ENCODE measurements at places on chromosomes 12 and 14.

DNA sequence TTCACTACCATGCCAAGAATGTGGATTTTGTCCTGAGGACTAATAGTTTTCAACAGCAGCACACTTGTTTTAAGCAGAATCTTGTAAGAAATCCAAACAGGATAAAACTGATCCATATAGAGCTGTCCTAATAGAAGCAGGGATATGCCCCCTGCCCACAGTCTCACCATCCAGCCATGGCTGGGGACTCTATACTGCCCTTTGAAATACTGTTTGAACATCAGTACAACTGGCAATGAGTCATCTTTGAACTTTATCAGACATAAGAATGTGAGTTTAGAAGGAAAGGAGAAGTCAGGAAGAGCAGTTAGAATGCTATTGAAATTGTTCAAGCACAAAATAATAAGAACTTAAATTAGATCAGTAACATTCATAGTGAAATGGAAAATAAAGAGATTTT lies 3.8 kb upstream of the C12orf42 start:
- DNase-seq: no peak

- no peak for DNase-seq
Measured at GRCh38 chr12:131390412-131391334, 320.2 kb upstream of the SFSWAP start.

DNA sequence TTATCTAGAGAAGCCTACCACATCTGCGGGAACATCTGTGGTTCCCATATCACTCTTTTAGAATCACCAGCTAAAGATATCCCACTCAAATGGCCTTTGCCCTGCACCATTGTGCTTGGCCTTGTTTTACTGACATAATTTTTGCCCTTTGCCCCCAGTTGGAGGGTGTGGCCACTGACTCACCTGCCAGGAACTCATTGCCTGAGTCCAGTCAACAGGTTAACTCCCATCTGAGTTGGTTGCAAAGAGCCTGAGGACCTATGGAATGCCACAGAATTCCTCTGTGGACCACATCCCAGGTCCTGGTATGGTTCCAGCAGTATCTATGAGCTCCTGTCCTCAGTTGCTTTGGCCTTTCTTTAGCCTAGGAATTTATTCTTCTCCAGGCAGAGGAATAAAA lies 55.7 kb upstream of the PTGR2 start:
- no peak for DNase-seq

DNA sequence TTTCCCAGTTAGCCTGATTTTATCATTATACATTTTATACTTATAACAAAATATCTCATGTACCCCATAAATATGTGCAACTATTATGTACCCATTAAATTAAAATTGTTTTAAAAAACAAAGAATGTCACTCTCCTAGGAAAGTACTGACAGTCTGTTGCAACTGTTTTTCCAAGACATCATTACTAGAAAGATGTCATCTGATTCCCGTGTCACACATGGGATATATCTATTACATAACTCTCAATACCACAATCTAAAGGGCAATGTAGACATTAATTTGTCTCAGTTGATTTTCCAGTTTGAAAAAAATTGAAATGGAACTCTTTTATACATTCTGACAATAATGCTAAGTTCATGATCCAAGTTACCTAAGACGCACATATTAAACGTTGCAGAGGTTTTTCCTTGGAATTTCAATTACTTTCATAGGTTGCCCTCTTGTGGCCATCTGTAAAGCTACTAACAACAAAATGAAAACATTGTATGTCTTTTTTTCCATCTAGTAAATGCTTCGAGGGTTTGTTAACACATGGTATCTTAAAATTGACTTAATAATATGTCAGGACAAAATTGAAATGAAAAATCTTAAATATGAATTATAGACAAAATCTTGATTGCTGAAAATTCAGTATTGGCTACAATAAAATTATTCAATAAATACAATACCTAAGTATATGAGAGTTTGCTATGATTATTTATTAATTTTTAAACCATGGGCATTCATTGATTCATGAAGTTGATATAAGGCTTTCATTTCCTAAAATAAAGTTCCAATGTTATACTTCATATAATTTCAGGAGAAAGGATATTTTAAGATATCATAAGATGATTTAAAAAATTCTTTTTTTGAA lies 131.6 kb downstream of the PPFIA2 start:
- no peak for DNase-seq

- no peak for DNase-seq
Measured at GRCh38 chr14:68079941-68080697, 260.5 kb downstream of the RAD51B start.

- no peak for DNase-seq
Measured at GRCh38 chr14:59116984-59117415, 71.5 kb upstream of the DAAM1 start.

GRCh38 chr14:100402631-100403030 lies 79.5 kb downstream of the SLC25A47 start:
- DNase-seq: no peak

DNA sequence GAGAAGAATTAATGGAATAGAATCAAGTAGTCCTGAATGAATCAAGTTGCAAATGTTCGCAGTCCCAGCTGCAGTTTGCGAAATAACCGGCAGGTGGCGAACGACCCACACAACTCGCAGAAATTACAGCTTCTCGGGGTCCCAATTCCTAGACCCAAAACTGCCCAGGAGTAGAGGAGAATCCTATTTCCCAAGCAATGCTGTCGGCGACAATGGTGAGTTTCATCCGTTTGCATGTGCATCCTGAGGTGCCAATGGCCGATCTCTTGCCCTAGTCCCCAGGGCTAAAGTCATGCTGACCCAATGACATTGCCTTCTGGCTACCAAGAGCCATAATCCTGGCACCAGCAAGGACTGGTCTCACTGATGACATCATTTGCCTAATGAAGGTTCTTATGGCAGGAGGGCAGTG lies 8.5 kb upstream of the ASCL1 start:
- no peak for DNase-seq

DNA sequence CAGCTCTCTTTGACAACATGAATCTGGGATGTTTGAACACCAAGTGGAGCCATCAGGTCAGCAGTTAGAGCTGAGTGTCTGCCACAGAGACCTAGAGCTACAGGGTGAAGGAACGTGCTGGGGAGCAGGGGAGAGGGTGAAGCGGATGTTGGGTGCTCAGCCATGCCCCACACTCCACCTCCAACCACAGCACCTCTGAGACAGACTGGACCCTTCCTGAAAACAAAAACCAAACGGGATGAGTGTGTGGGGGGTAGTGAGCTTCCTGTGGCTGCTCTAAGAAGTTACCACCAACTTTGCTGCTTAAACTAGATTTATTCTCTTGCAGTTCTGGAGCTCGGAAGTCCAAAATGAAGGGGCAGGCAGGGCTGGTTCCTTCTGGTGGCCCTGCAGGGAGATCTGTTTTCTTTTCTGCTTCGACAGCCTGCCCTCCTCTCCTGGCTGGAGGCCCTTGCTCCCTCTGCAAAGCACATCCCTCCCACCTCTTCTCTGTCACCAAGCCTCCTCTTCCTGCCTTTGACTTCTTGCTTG lies 5.6 kb upstream of the GOLGA3 start:
- DNase-seq: no peak

GRCh38 chr14:72652179-72652578 lies 241.7 kb downstream of the DPF3 start:
- DNase-seq: no peak

DNA sequence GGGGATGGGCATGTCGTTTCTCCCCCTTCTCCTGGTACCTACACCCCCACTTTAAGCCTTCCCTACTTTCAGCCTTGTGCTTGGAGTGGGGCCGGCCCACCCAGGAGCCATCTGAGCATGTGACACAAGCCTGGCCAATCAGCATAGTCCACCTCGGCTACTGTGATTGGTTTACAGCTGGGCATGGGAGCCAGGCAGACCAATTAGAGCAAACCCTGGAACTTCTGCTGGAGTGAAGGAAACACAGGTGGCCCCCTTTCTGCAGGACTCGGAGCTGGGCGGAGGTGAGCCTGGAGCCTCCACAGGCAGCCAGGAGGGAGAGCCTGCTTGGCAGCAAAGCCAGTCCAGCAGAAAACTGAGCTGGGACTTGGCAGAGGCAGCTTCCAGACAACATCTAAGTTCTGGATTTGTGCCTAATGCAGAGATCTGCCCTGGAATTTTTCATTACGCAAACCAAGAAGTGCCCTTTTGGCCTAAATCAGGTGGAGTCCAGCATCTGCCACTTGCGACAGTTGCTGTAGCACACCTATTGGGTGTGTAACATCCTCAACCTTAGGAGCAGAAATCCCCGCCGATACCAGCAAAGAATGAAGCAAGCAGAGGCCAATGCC lies 59.5 kb downstream of the SCARB1 start:
- no peak for DNase-seq

DNA sequence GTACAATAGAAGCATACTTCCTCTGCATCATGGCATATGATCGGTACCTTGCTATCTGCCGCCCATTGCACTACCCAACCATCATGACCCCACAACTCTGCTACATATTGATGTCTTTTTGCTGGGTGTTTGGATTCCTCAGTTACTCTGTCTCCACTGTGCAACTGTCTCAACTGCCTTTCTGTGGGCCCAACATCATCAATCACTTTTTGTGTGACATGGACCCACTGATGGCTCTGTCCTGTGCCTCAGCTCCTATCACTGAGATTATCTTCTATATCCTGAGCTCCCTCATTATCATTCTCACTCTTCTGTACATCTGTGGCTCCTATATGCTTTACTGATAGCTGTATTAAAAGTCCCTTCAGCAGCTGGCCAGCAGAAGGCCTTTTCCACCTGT lies 13.9 kb upstream of the OR11H6 start:
- no peak for DNase-seq

DNA sequence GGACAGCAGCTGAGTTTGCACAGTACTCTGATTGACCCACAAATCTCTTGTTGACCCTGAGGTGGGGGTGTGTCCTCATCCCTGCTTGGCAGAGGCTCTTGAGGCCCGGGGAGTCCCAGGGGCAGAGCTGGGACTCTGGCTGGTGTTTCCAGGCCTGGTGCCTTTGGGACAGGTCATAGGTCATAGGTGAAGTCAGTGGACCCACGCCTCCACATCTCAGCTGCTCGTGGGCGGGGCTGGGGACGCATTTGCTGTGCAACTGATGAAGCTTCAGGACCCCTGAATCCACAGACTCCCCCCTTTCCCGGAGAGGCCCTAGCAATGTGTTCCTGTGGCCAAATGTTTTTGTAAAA lies 408 bp upstream of the CACNA2D4 start:
- DNase-seq: no peak
